BE2C (cell line): ENCODE measurements at places on chromosomes 2 and 18.

GRCh38 chr2:241910604-241911520 is 41.3 kb downstream of the RTP5 start:
- DNase-seq = no peak

- DNase-seq = no peak
Observed at GRCh38 chr2:36573165-36573564, 24.8 kb downstream of the FEZ2 start.

DNA sequence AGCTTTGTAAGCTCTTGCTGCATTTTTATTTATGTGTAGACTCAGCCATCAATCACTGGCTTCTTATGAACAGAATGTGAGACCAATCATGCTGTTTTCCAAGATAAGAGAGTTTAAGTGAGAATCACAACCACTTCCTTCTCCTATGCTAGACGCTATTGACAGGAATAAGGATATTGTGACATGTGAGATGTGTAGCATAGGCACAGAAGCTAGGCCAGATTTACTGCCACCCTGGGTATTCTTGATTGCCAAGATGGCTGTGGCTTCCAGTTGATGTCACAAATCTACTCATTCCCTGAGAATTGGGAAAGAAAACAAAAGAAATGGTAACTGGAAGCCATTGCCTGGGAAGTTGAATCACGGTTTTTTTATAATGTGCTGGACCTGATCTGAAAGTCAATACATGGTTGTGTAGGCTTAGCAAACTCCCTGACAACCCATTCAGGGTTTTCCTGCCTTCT is 49.9 kb downstream of the RAB27B start:
- no peak for DNase-seq

DNA sequence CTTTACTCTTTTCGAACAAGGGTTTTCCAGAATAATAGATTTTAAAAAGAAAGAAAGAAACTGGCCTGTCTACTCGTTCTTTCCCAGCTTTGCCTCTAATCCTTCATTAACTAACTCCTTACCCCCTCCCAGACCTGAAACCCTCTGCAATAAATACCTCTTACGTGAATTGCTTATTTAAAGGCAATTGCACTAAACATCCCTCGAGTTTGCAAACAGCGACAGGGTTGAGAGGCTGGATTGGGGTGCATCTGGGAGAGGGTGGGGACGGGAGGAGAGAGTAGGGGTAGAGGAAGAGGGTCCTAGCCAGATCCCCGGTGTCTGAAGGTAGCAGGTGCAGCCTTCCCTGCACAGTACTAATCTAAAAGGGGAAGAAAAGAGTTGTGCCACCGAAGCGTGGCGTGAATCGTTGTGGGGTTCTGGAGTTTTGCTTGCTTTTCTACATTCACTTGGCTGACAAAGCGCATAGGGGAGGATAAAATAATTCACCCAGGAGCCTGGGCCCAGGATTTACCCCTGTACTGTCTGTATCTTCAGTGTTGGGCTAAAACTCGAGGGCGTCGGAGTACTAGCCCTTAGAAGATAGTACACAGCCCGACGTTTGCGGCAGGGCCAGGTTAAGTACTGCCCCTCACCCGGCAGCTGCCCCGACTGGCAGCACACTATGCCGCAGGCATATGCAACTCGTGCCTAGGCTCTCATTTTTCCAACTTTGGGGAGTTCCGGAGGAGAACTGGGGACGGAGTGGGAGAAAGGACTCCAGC is 1.9 kb upstream of the NEUROD1 start:
- DNase-seq = no peak

DNA sequence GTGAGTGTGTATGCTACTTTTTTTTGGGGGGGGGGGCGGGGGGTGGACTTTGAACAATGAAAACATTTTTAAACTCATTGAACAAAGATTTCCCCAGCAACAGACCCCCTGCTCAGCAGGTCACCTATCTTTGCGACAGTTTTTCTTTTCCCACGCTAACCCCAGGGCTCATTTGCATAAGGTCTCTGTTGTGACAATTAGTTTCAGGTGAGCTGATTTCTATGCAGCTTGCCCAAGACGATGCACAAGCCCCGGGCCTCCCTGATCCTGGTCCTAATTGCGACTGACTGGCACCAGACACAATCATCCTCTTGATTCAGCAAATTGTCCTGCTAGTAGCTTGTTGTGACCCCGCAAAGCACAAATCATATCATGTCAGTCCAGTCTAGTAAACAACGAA is 40.3 kb downstream of the ZEB2 start:
- DNase-seq = no peak

- no peak for DNase-seq
Observed at GRCh38 chr2:9187620-9188214, 18.9 kb upstream of the ASAP2 start.

GRCh38 chr2:79835911-79836310 is 323.1 kb downstream of the CTNNA2 start:
- no peak for DNase-seq

DNA sequence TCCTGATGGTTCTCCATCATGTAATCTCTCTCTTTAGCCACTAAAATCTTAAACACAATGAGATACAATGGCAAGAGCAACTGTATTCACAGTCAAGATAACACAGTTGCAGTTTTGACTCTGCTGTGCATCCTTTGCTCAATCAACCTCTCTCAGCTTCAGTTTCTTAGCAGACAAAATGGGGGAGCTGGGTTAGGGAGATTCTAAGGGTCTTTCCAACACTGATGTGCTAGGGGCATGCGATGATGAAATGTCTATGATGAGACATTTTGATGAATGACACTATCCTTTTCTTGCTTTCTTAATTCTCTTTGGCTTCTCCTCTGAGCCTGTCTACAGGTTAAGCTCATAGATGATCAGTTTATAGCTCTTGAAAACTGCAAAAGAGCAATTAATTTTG is 1.1 kb downstream of the SERPINB10 start:
- no peak for DNase-seq

GRCh38 chr18:45139478-45139877 is 458.8 kb downstream of the SETBP1 start:
- no peak for DNase-seq

GRCh38 chr2:136331226-136331625 is 213.3 kb upstream of the CXCR4 start:
- DNase-seq = no peak

GRCh38 chr2:29317077-29317517 is 201.9 kb downstream of the CLIP4 start:
- DNase-seq = no peak

GRCh38 chr2:37621199-37621598 is 50.2 kb downstream of the CDC42EP3 start:
- DNase-seq = no peak

- DNase-seq = no peak
Observed at GRCh38 chr2:127660291-127660578, 14.3 kb downstream of the GPR17 start.

DNA sequence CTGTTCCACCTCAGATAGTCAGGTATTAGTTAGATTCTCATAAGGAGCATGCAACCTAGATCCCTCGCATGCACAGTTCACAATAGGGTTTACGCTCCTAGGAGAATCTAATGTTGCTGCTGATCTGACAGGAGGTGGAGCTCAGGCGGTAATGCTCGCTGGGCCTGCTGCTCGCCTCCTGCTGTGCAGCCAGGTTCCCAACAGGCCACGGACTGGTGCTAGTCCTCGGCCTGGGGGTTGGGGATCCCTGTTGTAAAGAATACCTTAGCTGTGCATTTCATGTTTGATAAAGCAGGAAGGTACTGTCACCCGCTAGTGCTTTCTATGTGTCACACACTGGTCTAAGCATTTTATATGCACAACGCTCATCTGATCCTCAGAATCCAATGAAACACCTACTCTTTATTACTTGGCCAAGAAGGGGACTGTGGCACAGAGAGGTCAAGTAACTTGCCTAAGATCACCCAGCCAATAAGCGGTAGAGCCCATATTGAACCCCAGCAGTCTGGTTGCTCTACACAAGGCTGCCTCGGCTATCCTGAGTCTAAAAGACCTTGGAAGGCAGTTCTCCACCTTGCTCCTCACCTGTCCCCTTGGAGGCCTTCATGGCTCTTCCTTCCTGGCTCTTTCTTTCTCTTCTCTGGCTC is 35.8 kb downstream of the SLC4A3 start:
- DNase-seq = no peak

DNA sequence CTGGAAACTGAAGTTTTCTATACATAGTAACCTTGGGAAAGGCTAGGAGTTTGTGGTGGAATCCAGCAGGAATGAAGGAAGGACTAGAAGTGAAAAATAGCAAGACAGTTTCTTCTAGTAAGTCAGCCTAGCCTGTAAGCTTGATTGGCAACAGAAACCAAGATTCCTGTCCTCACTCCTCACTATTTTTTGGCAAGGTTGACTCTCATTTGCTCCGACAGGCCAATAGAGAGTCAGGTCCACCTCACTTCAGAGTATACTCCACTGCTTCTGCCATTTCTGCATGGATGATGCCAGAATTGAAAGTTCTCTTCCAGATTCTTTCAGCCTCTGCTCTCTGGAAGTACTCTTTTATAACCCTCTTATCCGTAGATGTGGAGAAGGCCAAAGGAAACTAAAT is 352.4 kb downstream of the ZNF516 start:
- DNase-seq = no peak

DNA sequence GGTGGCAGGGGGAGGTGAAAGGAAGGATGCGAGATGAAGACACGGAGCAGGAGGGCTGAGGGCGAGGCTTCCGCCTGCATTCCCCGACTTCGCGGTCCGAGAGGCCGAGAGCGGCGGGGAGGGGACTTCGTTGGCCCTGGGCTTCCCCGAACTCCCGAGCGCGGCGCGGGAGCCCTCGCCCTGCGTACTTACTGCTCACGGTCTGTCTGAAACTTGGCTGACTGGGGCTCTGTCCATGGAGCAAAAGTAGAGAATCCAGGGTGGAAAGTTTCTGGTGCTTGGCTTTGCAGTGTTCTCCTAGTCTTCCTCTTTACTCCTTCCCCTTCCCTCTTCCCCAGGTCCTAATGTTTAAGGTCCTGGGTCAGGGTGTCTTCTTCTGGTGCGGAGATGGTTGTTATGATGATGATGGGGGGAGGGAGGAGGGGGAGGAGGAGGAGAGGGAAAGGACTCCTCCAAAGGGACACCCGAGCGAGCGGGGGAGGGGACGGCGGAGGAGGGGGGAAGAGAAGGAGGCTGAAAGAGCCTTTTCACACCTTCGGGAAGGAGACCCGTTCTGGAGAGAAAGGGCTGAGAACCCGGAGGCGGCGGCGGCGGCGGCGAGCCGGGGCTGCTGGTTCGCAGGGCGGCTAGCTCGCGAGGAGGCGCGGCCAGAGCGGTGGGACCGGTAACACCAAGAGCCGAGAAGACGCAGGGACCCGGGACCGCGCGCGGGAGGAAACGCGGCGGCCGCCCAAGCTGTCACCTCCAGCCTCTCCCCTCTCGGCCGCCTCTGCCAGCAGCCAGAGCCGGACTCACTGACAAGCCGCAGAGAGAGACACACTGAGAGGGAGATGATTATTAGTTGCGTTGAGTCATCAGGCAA is at the start of gene SATB2:
Gene SATB2 (minus strand): TSS at position 793 of the 862 bp plus-strand sequence. CDS start 1,902 bp downstream, outside the sequence.
- DNase-seq = peak; percentile 46

GRCh38 chr18:66729442-66730239 is 125.8 kb upstream of the CDH19 start:
- DNase-seq = no peak

DNA sequence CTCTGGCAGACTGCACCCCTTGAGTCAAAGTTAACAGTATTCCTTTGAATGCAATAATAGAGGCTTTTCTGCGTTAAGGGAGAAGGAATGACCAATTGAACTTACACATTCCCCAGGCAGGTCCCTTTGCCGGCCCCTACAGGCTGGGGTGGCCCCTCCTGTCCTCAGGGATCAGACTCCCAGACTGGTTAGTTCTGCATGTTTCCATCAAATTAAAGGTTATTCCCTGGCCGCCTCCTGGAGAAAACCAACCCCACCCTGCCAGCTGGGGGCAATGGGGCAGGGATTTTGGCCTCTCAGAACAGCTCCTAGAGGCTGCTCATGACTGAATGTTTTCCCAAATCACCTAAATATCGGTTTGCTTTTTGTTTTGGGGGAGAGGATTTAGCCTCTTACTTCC is 199.6 kb downstream of the MGAT5 start:
- no peak for DNase-seq

DNA sequence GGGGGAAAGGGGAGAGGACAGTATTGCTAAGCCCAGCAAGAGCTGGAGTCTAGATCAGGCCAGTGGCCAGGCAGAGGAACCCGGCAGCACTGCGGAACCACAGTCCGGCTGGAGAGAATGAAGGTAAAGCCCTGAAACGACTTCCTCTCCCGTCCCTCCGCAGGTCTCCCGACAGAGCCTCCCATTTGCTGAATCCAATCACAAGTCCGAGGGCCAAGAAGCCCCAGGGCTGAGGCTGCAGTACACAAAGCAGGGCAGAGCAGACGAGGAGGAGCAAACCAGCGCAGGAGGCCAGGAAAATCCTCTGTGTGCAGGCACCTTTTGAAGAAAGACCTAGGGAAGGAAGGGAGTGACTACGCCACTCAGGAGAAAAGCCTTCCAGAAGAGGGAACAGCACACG is 104.4 kb downstream of the OSBPL1A start:
- no peak for DNase-seq

DNA sequence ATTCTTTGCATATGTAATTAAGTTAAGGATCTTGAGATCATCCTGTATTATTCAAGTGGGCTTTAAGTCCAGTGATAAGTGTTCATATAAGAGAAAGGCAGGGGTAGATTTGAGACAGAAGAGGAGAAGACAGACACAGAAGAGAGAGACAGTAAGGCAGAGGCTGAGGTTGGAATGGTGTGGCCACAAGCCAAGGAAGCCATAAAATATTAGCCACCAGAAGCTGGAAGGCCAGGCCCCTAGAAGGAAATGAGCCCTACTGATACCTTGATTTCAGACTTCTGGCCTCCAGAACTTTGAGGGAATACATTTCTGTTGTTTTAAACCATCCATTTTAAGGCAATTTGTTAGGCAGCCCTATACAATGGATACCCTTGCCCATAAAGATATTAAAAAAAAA is 66.9 kb upstream of the DLX2 start:
- no peak for DNase-seq

DNA sequence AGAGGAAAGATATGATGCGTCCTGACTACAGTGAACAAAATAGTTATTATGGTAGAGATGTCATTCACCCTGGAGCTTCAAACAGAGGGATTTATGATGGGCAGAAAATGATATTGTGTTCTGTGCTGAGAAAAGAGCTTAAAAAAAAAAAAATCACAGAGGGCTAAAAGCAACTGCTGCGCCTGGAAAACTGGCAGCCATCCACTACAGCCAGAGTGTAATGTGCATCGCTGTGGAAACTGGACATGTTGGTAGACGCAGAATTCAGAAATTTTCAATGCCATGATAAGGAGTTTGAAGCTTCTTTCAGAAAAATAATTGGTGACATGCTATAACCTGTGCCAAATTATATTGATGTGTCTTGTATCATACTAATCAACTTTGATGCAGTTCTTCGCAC is 122.9 kb upstream of the SOX11 start:
- DNase-seq = no peak

DNA sequence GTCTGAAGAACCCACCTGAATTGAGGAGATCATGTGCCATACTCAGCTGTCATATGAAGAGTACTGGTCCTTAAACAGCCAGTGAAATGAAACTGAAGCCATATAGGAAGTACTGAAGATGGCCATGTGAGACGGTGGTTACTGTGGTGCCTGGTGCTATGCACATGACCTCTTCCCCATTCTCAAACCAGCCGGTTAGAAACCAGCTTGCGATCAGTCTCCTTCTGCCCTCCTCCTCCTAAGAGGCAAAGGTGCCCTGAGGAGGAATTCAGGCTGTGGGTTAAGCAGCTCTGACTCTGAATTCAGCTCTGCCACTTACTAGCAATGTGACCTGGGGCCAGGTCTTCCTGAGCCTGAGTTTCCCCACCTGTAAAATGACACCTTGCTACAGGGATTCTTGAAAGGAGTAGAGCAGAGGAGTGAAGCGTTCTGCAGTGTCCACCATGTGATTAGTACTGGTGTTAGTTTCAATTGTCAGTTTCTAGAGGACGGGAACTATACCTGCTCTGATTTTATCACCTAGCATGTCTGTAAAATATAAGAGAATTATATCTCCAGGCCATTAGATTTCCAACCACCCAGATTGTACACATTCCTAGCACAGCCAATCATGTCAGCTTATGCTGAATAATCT is 5.1 kb downstream of the FECH start:
- DNase-seq = no peak
